ENCODE measurements at places on chromosomes 11 and 22.

GRCh38 chr11:1938343-1939005 is 8.7 kb upstream of the MRPL23 start:
- no peak for DNase-seq

DNA sequence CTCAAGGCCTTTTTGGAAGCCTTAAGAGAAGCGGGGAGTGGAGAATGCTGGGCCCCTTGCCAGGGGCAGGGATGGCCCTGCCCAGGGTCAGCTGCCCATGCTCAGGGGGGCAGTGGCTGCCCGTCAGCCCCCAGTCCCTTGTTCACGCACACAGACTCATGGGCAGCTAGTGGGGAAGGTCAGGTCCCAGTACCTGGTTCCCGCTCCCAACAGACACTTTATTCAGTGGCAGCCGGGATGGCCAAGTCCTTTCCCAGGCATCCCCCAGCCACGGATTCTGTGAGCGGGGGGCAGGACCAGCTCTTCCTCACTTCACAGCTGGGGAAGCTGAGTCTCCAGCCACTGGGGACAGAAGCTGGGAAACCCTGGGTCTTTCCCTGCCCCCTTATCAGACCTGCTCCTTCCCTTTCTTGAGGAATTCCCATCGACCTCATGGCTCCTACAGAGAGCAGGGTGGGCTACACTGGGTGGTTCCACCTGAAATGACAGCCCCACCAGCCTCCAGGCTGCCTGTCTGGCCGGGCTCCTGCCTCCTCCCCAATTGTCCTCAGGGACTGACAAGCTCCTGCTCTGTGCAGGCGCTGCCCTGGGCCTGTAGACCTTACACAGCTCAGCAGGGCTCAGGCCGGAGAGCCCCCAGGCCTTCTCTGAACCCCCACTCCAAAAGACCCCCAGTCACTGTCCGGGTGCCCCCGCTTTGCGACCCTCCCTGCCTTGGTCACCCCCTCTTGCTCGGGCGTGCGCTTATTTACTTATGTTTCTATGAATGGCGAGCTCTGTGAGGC is 61.0 kb upstream of the FGF3 start:
- no peak for DNase-seq

- no peak for DNase-seq
Observed at GRCh38 chr11:125063429-125064043, 431 bp downstream of the SLC37A2 start.

DNA sequence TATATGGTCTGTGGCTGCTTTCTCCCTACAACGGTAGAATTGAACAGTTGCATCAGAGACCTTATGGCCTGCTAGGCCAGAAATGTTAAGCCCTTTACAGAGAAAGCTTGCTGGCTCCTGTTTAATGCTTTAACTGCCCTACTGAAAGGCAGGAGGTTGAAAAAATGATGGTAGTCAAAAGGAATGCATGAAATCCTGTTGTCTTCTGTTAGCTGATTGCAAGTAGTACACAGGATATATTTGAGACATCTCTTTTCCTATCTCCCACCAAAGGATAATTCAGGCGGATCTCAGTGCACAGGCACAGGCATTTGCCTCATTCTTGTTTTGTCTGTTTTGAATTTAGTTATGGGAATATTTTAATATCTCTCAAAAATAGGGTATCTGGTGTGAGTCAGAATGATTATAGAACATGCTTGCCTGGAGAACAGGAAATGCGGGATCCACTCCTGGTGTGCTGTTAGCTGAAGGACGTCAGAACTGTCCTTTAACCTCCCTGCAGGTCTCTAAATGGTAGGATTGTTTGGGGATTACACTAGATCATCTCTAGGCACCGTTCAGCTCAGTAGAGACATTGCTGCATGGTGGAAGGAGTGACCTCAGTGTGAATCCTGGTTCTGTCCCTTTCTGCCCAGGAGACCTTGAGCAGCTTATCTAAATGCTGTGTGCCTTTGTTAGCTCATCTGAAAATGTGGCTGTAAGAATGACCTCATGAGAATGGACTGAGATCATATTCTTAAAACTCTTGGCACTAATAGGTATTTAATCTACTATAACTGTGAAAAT is 49.5 kb downstream of the PACS1 start:
- peak; percentile 35 for DNase-seq

Measured in small intestine (tissue), 16 donors.